GM12864 (cell line): ENCODE measurements at places on chromosomes 3 and 15.

GRCh38 chr3:39254806-39255449, 24.9 kb downstream of the CX3CR1 start:
- DNase-seq = no peak

- DNase-seq = no peak
Measured at GRCh38 chr15:70127770-70128413, 30.2 kb upstream of the TLE3 start.

- no peak for DNase-seq
Measured at GRCh38 chr3:119235151-119235550, 5.5 kb downstream of the B4GALT4 start.

DNA sequence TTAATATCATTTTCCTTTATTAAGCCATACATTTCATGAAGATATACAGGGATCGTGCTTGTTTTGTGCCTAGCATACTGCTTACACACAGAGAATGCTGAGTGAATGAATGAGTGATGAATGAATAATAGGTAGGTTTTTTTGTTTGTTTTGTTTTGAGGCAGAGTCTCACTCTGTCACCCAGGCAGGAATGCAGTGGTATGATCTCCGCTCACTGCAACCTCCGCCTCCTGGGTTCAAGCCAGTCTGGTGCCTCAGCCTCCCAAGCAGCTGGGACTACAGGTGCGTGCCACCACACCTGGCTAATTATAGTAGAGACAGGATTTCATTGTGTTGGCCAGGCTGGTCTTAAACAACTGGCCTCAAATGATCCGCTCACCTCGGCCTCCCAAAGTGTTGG, 400.0 kb downstream of the ROBO1 start:
- no peak for DNase-seq

DNA sequence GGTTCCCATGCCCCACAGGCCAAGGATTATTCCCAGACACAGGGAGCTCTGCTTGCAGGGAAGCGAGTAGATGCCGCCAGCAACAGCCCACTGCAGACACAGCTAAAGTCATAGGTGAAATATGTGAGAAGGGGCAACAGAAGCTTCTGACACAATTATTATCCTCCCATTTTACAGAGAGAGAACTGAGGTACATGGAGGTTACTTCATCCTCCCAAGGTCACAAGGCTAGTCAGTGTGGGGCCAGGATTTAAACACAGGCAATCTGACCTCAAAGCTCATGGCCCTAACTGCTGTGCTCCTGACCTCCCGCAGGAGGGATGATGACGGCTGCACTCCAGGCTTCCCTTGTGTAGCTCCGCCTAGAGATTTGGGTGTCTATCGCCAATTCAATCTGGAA, 15.7 kb upstream of the FSIP1 start:
- DNase-seq = no peak

GRCh38 chr15:44471885-44472455, 44.5 kb downstream of the CTDSPL2 start:
- DNase-seq = no peak

DNA sequence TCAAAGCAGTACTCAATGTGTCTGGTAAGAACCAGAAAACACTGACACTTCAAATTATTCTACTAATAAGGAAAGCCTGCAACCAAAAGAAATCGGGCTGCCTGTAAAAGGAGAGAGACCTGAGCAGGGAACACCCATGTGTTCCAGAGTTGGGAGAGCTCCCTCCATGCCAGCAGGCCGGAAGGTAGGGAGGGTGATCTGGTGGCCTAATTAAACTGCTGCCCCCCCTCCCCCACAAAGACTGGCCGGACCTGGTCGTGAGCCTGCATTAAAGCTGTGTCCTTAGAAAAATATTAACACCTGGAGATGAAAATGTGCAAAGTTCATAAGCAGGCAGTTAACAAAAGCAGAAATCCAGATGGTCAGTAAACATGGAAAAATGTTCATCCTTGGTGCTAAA, 170.6 kb upstream of the BHLHE40 start:
- no peak for DNase-seq

DNA sequence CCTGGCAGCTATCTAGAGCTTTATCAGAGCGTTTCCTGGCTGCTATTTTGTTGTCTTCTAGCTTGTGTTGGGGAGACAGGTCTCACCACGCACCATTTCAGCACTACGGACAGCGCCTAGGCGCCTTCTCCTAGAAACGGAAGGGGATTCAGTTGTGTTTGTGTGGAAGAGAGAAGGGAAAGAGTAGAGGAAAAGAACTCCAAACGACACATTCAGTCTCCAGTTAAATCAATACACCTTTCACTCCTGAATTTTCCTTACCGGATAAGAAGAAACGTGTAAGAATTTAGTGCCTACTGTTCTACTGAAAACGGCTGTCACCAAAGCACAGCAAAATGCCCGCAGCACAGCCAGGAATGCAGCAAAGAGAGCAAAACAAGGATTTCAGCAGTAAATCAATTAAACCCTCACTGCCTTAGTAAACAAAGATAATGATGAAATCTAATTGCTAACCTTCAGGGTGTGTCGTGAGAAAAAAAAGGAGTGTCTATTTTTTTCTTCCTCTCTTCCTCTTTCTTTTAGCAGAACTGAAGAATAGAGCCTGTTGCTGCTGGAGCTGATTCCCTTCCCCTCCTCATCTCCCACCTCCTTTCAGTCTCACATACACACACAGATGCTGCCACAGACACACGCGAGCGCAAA, 412 bp upstream of the CTXN2 start:
- no peak for DNase-seq

- DNase-seq = no peak
Measured at GRCh38 chr15:77144026-77144425, 73.1 kb upstream of the TSPAN3 start.

DNA sequence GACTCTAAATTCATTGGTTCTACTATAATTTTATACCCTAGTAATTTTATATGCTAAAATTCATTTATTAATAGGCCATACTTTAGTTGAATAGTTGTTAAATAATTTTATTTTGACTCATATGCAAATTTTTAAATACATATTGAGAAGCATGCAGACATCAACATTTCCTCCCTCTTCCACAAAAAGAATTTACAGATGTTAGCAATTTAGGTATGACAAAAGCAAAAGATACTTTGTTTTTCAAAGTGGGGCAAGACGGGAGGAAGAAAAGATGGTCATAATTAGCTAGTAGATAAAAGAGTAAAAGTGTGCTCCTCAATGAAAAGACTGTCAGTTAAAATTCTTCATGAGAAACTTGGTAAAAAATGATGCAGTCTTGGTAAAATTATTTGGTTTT, 148.9 kb upstream of the TSPAN3 start:
- DNase-seq = no peak

DNA sequence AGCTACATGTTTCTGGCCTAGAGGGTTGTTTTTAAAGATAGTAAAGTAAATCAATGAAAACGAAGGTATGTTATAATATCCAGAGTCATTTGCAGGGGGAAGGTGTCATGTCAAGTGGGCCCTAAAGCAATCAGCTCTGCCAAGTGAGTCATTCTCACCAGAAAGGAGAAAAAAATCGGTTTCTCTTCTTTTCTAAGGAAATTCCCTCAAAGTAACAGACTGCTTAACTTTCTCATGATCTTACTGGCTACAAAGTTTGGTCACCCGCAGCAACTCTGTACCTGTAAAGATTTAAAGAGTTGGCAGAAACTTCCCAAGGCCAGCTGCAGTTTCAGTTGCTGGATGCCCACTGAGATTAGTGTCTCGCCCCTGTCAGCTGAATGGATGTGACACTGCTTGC, 5.5 kb upstream of the FSIP1 start:
- no peak for DNase-seq

DNA sequence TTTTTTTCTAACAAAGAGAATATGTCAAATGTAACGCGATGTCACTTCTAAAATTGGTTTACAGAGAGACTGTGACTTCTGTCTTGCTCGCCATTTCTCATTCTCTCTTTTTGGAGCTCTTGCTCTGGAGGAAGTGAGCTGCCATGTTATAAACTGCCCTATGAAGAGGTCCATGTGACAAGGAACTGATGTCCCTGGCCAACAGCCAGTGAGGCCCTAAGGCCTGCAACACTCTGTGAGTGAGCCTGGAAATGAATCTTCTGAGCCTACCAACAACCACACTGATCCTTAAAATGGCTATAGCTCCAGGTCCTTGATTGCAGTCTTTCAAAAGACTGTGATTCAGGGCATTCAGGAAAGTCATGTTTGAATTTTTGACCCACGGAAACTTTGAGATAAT, 49.9 kb downstream of the NMD3 start:
- DNase-seq = no peak

- DNase-seq = no peak
Measured at GRCh38 chr3:24242012-24242698, 252.5 kb downstream of the THRB start.

DNA sequence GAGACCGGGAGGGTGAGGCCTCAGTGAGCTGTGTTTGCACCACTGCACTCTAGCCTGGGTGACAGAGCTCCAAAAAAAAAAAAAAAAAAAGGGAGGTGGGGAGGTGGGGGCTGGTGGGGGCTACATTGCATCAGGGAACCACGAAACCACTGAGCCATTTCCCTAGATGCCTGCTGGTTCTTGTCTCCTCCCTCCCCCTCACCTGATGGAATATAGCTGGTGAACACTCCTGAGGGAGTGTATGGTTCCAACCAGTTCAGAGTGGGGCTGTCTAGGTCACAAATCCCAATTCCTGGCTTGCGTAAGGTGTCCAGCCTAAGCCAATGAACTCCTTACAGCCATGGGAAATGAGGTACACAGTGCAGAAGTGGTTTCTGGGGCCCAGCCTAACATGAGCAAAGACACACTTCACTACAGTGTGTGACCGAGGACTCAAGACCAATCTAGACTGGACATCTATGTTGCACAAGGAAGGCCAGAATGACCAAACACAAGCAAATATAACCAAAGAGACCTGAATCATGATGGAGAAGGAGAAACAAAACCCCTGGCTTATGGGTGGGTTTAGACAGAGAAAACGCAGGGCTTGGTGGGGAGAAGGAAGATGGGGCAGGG, 39.1 kb upstream of the OSBPL11 start:
- no peak for DNase-seq

DNA sequence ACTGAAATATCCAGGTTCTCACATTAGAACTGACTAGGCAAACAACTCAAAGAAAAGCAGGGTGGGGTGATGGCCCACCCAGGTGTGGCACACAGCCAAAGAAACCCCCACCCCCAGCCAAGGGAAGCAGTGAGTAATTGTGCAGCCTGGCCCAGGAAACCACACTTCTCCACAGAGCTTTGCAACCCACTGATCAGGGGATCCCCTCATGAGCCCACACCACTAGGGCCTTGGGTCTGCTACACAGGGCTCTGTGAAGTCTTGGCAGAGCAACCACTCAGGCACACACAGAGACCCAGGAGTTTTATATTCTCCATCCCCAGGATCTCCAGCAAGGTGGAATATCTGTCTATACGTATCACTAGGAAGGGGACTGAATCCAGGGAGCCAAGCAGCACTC, 22.2 kb upstream of the TRIM42 start:
- DNase-seq = no peak

DNA sequence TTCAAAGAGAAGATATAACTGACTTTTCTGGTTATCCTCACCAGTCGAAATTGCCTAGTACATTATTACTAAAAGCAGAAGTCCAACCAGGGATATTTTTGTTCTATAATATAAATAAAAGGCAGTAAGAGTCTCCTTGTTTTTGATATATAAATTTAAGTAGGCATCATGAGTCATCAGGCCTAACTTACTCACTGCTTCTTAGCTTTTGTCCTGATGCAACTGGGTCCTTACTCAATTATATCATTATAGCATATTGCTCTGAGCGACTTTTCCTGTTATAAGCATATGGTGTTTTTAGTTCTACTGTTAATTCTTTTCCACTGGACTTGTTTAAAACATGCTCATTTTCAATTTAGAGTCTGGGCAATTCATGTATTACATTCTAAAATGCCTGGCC, 910.1 kb downstream of the MCTP2 start:
- DNase-seq = no peak

- DNase-seq = no peak
Measured at GRCh38 chr15:62637574-62637897, 405.0 kb upstream of the TPM1 start.

DNA sequence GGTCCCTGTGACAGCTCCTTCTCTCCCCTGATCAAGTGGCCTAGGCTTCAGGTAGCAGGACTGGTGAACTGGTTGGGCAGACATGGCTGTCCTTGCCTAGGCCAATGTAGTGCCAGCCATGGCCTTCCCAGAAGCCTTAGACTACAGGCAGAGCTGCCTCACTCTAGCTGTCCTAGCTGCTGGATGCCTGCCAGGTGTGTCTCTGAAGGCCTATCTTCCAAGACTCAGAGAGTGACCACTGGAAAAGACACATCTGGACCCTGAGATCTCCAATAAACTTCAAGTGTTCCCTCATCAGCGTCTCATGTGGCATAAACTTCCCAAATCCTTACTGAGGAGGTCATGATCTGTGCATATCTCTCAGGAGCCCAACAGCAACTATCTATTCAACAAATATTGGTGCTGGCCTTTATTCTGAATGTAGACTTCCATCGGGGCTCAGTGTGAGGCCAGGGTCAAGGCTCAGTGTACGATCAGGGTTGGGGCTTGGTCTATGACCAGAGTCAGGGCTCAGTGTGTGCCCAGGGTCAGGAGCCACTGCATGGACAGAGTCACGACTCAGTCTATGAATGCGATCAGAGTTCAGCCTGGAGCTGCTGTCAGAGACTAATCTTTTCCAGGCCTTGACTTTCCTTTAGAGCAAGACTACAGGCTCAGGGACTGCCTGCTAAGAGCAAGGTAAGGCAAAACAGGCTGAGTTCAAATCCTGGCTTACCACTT, 36.5 kb upstream of the INSYN1 start:
- no peak for DNase-seq

- no peak for DNase-seq
Measured at GRCh38 chr3:99878005-99878404, 60.3 kb downstream of the CMSS1 start.

DNA sequence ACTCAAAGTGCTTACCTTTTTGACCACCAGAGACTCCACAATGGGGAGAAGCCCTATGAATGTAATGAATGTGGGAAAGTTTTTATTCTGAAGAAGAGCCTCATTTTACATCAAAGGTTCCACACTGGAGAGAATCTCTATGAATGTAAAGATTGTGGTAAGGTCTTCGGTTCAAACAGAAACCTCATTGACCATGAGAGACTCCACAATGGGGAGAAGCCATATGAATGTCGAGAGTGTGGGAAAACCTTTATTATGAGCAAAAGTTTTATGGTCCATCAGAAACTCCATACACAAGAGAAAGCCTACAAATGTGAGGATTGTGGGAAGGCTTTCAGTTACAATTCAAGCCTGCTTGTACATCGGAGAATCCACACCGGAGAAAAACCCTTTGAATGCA, 5.5 kb upstream of the ZNF35 start:
- DNase-seq = no peak

GRCh38 chr3:128068156-128068620, 16.0 kb downstream of the SEC61A1 start:
- DNase-seq = no peak

GRCh38 chr3:24370352-24371090, 124.1 kb downstream of the THRB start:
- no peak for DNase-seq

DNA sequence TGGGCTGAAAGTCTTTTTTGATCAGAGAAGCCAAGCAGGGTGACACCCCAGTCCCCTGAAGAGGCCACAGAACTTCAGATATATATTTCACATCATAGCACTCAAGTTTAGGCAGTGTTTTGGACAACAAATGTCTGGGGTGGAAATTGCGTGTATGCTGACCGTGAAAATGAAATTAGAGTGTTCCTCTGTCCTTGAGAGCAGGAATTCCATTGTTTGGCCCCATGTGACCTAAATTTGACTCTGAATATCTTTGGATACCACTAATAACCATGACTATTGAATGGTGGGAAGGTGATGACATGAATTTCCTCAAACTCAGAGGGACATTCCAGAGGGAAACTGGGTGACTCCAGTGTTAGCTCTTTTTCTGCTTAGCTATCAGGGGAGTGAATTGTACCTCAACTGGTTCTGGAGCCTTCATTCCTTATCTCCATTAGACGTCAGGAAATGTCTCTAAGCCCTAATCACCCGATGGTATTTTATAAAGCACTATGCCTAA, 263.5 kb upstream of the RASGRP1 start:
- DNase-seq = no peak
